Stimulated activated memory B cell treated with anti-CD40 and anti-IgM and Interleukin-4, amounts not matched to agents 10 μg/mL and 1 μg/mL and 100 μg/mL, for 72 hours (primary cell): ENCODE measurements at places on chromosomes 3 and 15.

GRCh38 chr15:41560572-41560874, 1.5 kb downstream of the TYRO3 start:
- H3K27ac ChIP-seq = no peak overlapping the region
- H3K27me3 ChIP-seq = peaks cover 77% of the 10 kb centered on the region
- H3K4me3 ChIP-seq = no peak overlapping the region
- peaks cover 29% of the 10 kb centered on the region for H3K4me1 ChIP-seq

DNA sequence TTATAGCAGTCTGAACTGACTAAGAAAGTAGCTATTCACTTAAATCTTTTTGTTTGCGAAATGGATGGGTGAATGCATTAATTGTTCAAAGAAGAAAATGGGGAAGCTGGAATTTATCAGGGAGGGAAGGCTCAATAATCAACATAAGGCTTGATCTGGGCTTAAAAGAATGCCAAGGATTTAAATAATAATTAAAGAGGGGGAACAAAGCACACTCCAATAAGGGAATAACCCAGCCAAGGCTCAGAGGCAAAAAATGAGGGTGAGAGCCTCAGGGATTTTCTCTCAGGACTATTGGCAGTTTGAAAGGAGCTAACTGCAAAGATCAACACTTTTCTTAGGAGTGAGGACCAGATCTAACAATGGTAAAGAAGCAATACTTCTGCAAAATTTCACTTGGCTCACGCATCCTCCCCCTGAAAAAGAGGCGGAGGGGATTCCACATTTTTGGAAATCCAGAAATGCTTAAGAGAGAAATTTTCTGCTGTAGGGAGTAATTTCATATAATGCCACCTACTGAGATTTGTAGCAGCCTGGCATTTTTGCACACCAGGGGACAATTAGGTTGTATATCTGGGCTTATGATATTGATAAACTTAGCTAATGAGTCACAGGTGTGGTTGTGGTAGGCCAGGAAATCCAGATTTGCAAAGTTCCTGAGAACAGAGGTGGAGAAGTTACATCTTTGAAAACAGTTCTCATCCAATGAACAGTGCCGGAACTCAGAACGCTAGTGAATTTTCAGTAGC, 405.1 kb downstream of the TUSC7 start:
- no peaks in the 10 kb centered on the region for H3K4me1 ChIP-seq
- H3K27ac ChIP-seq = no peak overlapping the region
- no peaks in the 10 kb centered on the region for H3K36me3 ChIP-seq
- no peak for ATAC-seq

DNA sequence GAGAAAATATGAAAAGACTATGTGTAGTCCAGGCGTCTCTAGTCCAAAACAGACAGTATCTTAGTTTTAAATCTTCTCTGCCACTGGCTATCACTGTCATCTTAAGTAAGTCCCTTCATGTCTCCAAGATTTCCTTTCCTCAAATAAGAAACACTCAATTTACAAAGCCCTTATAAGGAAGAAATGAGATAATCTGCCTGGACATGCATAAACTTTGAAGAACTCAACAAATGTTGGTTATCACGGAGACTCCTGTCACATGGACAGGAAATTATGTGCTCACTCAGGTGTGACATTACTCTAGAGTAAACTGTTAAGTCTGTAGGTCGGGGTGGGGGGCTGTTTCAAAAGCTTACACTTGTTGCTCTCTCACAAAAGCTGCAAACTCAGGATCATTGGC, 91.9 kb downstream of the IMPG2 start:
- no peak overlapping the region for H3K27ac ChIP-seq
- H3K4me1 ChIP-seq = peaks cover 9% of the 10 kb centered on the region
- H3K4me3 ChIP-seq = no peak overlapping the region
- ATAC-seq = no peak
- H3K27me3 ChIP-seq = no peaks in the 10 kb centered on the region
- no peaks in the 10 kb centered on the region for H3K36me3 ChIP-seq

GRCh38 chr15:45091161-45091560, 22.8 kb downstream of the DUOX2 start:
- no peaks in the 10 kb centered on the region for H3K36me3 ChIP-seq
- H3K4me3 ChIP-seq = no peak overlapping the region
- no peak overlapping the region for H3K27ac ChIP-seq
- peaks cover 41% of the 10 kb centered on the region for H3K27me3 ChIP-seq
- no peaks in the 10 kb centered on the region for H3K4me1 ChIP-seq
- ATAC-seq = no peak

GRCh38 chr3:57647292-57647940, 45.5 kb downstream of the DENND6A start:
- H3K4me1 ChIP-seq = peaks cover 10% of the 10 kb centered on the region
- ATAC-seq = no peak
- H3K4me3 ChIP-seq = no peak overlapping the region
- no peaks in the 10 kb centered on the region for H3K27me3 ChIP-seq
- H3K27ac ChIP-seq = peak overlapping the region; percentile 6

DNA sequence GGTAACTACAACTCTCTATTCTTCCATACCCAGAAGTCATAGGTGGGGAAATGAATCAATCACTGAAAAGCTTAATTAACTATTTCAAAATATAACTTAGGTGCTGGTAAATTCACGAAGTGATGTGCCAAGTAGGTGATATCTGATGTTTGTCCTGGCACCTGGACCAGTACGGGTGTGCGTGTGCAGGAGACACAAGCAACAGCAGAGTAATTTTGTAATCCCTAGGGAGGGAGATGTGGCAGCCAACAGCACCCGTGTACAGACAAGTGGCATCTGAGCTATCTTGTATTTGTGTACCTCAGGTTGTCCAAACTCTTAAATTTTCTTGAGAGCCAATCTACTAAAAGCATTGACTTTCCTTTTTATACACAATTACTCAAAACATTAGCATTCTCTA, 22.8 kb downstream of the USF3 start:
- peaks cover 32% of the 10 kb centered on the region for H3K4me1 ChIP-seq
- peaks cover 50% of the 10 kb centered on the region for H3K36me3 ChIP-seq
- no peak for ATAC-seq

GRCh38 chr3:128427175-128427857, 39.4 kb downstream of the DNAJB8 start:
- H3K27ac ChIP-seq = no peak overlapping the region
- peaks cover 6% of the 10 kb centered on the region for H3K36me3 ChIP-seq
- no peak overlapping the region for H3K4me3 ChIP-seq
- H3K4me1 ChIP-seq = peaks cover 9% of the 10 kb centered on the region

DNA sequence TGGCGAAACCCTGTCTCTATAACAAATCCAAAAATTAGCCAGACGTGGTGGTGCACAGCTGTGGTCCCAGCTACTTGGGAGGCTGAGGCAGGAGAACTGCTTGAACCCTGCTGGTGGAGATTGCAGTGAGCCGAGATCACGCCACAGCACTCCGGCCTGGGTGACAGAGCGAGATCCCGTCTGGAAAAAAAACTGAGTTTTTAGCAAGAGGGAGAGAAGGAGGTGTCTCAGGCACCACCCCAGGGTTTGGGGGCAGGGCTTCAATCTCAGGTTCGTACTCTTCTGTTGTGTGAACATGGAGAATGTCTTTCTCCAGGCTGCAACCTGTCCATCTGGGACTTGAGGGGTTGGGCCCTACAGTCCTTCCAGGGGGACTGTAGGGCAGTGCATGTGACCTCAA, 2.7 kb downstream of the CHRNA3 start:
- no peak overlapping the region for H3K27ac ChIP-seq
- H3K36me3 ChIP-seq = no peaks in the 10 kb centered on the region
- peaks cover 39% of the 10 kb centered on the region for H3K27me3 ChIP-seq

GRCh38 chr15:80199366-80199765, 46.6 kb downstream of the FAH start:
- H3K4me1 ChIP-seq = no peaks in the 10 kb centered on the region
- H3K27ac ChIP-seq = no peak overlapping the region
- ATAC-seq = no peak
- H3K4me3 ChIP-seq = no peak overlapping the region
- H3K36me3 ChIP-seq = no peaks in the 10 kb centered on the region

GRCh38 chr3:171095063-171095462, 68.5 kb upstream of the SLC2A2 start:
- no peaks in the 10 kb centered on the region for H3K4me1 ChIP-seq
- no peak overlapping the region for H3K27ac ChIP-seq
- no peak overlapping the region for H3K4me3 ChIP-seq
- peaks cover 8% of the 10 kb centered on the region for H3K27me3 ChIP-seq
- no peak for ATAC-seq

DNA sequence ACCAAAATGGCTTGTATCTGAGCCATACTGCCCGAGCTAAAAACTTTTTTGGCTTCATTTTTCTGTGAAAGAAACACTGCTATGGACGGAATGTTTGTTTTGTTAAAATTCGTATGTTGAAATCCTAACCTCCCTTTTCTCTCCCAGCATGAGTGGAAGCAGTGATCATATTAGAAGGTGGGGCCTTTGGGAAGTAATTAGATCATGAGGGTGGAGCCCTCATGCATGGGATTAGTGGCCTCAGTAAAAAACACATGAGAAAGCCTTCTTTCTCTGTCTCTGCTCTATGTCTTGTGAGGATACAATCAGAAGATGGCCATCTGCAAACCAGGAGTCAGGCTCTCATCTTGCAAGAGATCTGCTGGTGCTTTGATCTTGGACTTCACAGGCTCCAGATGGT, 7.4 kb upstream of the FNDC3B start:
- H3K36me3 ChIP-seq = no peaks in the 10 kb centered on the region
- no peak overlapping the region for H3K4me3 ChIP-seq
- H3K27me3 ChIP-seq = peaks cover 46% of the 10 kb centered on the region
- no peaks in the 10 kb centered on the region for H3K4me1 ChIP-seq
- no peak overlapping the region for H3K27ac ChIP-seq

DNA sequence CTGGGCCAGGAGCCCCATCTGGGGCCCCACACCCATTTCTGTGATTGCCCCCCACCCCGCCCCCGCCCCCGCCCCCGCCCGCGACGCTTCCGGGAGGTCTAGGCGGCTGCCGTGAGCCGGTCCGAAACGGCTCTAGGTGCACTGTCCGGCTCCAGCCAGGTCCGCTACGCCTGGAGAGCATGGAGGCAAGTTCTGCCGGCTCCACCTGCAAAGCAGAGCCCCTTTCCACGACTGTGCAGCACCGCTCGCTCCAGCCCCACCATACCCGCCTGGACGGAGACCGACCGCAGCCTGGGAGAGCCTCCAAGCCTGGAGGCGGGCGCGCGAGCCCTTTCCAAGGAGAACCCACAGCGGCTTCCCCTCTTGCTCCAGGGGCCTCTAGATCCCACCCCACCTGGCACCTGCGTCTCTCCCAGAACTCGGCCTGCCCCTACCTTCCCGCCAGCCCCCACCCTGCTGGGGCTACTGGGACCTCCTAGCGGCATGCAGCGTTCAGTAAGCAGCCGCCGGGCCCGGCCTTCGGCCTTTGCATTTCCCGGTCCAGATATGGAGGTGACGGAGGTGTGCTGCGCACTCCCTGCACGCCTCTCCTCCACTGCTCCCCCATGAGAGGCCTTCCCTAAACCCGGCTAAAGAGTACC, 66.2 kb downstream of the KLF13 start:
- H3K27ac ChIP-seq = peak overlapping the region; percentile 83
- no peaks in the 10 kb centered on the region for H3K36me3 ChIP-seq
- H3K4me3 ChIP-seq = peak overlapping the region; percentile 80
- H3K4me1 ChIP-seq = peaks cover 26% of the 10 kb centered on the region
- no peaks in the 10 kb centered on the region for H3K27me3 ChIP-seq

- H3K27ac ChIP-seq = no peak overlapping the region
- ATAC-seq = no peak
- H3K4me3 ChIP-seq = no peak overlapping the region
- H3K36me3 ChIP-seq = no peaks in the 10 kb centered on the region
- no peaks in the 10 kb centered on the region for H3K4me1 ChIP-seq
Measured at GRCh38 chr3:74546426-74546825, 68.0 kb downstream of the CNTN3 start.

DNA sequence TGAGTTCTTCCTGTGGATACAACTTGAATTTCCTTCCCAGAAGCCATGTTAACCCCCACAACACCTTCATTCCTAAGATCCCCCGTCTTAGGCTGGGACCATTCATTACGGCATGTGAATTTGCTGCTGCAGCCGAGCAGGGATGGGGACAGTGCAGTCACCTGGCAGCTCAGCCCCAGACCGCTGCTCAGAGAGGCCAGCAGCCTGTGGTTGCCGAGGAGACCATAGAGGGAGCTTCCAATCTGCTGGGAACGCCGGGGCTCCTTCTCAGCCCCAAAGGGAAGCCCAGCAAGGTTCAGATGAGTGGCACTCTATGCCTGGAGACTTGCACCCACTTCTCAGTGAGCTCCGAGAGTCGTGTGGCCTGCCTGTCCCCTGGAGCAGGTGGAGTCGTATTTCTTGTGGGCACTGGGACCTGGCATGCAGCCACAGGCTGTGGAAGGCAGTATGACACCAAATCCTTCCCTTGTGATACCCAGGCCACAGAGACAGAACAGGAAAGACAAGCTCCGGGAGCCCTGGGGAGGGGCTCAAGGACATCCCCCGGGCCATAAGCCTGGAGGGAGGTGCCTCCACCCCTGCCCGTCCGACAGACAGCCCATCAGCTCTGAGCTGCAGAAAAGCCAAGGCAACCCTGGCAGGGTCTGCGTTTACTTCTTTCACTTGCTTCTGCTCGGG, 167.3 kb downstream of the FAM43A start:
- no peaks in the 10 kb centered on the region for H3K27me3 ChIP-seq
- H3K4me1 ChIP-seq = no peaks in the 10 kb centered on the region
- H3K36me3 ChIP-seq = no peaks in the 10 kb centered on the region

- H3K36me3 ChIP-seq = no peaks in the 10 kb centered on the region
- no peak overlapping the region for H3K4me3 ChIP-seq
- H3K4me1 ChIP-seq = no peaks in the 10 kb centered on the region
- H3K27ac ChIP-seq = no peak overlapping the region
- peaks cover 46% of the 10 kb centered on the region for H3K27me3 ChIP-seq
- ATAC-seq = no peak
Measured at GRCh38 chr15:39744334-39745103, 38.1 kb downstream of the FSIP1 start.

- H3K4me3 ChIP-seq = no peak overlapping the region
- peaks cover 53% of the 10 kb centered on the region for H3K4me1 ChIP-seq
- H3K27me3 ChIP-seq = no peaks in the 10 kb centered on the region
- peak overlapping the region; percentile 63 for H3K27ac ChIP-seq
Measured at GRCh38 chr3:141330718-141331376, 37.5 kb upstream of the ZBTB38 start.

DNA sequence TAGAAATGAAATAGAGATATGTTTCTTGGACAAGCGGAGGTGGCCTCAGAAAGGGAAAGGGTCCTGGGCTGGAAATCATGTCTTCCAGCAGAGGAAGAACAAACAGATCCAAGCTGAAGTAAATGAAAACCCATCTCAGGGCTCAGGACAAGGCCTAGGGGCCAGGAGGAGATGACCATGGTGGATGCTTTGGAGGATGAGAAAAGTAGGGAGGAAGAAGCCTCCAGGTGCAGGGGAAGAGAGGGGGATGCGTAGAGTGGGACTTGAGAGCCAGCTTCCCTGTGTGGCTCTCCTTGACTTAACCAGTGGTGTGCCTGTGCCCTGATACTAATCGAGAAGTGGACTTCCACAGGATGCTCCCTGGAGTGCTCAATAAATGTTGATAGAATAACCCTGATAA, 203.2 kb downstream of the FAM43A start:
- no peak overlapping the region for H3K4me3 ChIP-seq
- peaks cover 6% of the 10 kb centered on the region for H3K36me3 ChIP-seq
- no peak for ATAC-seq
- peaks cover 14% of the 10 kb centered on the region for H3K4me1 ChIP-seq

- peaks cover 20% of the 10 kb centered on the region for H3K27me3 ChIP-seq
- H3K27ac ChIP-seq = no peak overlapping the region
- H3K36me3 ChIP-seq = no peaks in the 10 kb centered on the region
Measured at GRCh38 chr15:55694652-55695150, 48.3 kb downstream of the PRTG start.

GRCh38 chr3:71520161-71521020, 63.1 kb downstream of the FOXP1 start:
- peaks cover 11% of the 10 kb centered on the region for H3K4me1 ChIP-seq
- H3K36me3 ChIP-seq = no peaks in the 10 kb centered on the region
- ATAC-seq = no peak
- H3K27ac ChIP-seq = no peak overlapping the region
- no peaks in the 10 kb centered on the region for H3K27me3 ChIP-seq
